ENCODE measurements at places on chromosomes 6 and 20.

GRCh38 chr20:10131732-10132345 lies 86.8 kb upstream of the SNAP25 start:
- DNase-seq = no peak

DNA sequence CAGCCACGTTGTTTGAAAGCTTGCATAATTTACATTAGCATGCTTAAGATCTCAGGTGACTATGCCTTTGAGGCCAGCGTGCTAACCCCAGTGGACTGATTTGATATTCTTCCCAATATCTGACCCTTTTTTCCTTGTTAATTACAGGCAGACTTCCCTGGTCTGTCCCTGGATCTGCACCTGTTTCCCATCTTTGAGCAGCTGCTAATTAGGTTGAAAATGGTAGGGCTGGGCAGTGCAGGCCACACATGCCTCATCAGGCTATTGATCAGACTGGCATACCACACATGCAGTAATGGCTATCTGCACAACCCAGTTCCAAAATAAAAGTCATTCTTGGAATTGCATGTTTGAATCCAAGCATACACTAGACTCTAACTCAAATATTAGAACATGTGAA lies 164.3 kb upstream of the TFAP2D start:
- DNase-seq = no peak

GRCh38 chr6:68196645-68197044 lies 438.4 kb upstream of the ADGRB3 start:
- DNase-seq = no peak

GRCh38 chr6:166006900-166007301 lies 160.8 kb downstream of the TBXT start:
- DNase-seq = no peak

GRCh38 chr20:18754030-18754652 lies 59.4 kb upstream of the SCP2D1 start:
- no peak for DNase-seq

- no peak for DNase-seq
Measured at GRCh38 chr20:60142587-60142986, 184.4 kb downstream of the CDH26 start.

DNA sequence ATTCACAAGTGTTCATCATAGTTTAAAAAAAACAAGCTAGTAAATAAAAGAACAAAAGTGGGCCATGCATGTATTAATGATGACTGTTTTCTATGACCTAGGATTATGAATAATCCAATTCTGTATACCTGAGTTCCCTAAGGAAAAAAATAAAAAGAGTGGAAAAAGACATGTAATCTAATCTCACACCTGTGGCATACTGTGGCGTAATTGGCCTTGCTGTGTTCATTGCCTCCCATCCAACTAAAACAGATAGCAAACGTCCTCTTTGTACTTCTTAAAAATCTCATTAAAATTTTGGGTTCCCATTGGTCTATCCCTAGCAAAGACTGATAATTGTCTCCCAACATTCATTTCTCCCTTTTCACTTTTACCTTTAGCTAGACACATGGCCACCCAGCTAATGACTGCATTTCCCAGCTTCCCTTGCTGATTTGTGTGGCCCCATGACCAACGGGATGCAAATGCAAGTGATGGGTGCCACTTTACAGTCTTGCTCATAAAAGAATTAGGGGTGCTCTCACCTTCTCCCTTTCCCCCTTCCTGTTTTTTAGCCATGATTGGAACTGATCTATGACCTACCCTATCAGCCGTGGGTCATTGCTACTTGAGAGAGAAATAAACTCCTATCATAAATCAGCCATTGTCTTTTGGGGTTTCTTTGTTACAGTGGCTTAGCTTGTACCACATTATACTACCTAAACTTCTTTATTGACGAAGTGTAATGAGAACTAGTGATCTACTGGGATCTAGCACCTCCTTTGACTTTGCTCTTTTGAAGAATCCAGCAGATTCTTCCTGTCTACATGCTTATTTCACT lies 32.0 kb upstream of the TBC1D22B start:
- no peak for DNase-seq

DNA sequence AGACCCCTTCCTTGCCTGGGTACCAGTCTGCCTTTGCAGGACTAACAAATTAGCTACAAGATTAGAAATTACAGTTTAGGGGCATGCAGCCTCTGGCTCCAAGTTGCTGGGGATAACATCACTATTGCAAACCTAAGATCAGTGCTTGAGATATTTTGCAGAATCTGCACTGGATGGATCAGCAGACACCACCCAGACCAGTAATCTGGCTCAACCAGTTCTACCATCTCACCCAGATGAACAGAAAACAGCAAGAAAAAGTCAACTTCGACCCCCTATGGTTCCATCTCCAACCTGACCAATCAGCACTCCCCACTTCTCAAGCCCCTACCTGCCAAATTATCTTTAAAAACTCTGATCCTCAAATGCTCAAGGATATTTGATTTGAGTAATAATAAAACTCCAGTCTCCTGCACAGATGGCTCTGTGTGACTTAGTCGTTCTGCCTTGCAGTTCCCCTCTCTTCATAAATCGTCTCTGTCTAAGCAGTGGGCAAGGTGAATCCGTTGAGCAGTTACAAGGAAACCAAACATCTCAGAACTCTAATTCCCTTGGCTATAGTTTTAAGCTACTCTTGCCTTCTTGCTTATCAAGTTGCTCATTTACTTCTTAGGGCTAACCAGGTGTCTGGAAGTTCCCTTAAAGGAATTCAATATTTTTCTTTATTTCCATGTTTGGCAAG lies 16.1 kb upstream of the LMBRD1 start:
- DNase-seq = no peak

DNA sequence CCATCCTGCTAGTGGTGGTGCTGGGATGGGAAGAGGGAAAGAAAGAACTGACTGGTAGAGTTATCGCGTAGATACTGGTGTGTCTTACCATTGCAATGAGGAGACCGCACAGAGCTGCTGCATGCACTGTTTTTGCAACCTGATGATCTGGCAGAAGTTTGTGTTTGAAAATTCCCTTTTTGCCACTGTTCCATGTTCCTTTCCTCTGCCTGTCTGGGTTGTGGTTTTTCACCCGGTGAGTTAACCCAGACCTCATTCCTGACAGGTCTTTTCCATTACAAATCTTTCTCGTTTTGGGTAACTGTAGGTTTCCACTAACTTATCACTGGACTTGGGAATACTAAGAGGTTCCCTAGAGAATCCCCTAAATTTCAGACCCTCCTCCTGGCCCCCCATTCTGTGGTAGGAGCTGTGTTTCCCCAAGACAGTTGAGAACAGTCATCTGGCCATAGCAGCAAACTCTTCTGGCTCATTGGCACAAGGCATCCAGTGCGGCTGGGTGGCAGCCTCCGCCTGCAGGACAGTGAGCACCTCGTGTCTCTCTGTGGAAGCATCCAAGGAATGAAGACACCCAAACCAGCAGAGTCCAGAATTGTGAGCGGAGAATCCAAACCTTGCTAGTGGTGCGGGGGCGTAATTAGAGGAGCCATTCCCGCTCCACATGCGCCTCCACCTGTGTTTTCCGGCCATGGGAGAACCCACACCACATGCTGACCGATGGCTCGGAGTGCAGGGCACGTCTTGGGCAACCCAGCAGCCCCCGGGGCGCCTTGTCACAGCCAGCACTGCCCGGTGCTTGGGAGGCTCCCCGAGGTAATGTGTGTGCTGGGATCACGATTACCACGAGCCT lies 32.8 kb downstream of the ERMARD start:
- DNase-seq = no peak

GRCh38 chr20:63579017-63579694 lies 5.1 kb upstream of the HELZ2 start:
- DNase-seq = no peak

- DNase-seq = no peak
Measured at GRCh38 chr6:112321941-112322424, 25.1 kb upstream of the RFPL4B start.

GRCh38 chr6:106422534-106422933 lies 62.0 kb downstream of the CRYBG1 start:
- DNase-seq = no peak

DNA sequence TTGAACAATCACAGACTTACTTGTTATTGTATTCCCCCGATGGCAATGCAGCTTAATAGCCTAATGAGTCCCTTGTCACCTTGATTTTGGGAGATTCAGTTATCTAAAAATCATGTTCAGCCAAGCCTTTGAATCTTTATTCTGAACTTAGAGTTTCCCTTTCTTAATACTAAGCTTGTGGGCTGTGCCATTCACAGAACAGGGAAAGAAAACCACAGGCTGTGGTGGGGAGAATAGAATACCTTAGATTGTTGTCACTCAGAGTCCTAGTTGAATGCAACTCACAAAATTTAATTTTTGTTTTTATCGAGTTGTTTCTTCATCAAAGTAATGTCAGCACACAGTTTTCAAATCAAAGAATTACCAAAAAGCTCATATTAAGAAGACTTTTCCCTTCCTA lies 37.4 kb downstream of the RFPL4B start:
- DNase-seq = no peak

- no peak for DNase-seq
Measured at GRCh38 chr6:112416866-112417265, 69.7 kb downstream of the RFPL4B start.

- DNase-seq = no peak
Measured at GRCh38 chr20:62286493-62287064, 16.2 kb upstream of the ADRM1 start.

DNA sequence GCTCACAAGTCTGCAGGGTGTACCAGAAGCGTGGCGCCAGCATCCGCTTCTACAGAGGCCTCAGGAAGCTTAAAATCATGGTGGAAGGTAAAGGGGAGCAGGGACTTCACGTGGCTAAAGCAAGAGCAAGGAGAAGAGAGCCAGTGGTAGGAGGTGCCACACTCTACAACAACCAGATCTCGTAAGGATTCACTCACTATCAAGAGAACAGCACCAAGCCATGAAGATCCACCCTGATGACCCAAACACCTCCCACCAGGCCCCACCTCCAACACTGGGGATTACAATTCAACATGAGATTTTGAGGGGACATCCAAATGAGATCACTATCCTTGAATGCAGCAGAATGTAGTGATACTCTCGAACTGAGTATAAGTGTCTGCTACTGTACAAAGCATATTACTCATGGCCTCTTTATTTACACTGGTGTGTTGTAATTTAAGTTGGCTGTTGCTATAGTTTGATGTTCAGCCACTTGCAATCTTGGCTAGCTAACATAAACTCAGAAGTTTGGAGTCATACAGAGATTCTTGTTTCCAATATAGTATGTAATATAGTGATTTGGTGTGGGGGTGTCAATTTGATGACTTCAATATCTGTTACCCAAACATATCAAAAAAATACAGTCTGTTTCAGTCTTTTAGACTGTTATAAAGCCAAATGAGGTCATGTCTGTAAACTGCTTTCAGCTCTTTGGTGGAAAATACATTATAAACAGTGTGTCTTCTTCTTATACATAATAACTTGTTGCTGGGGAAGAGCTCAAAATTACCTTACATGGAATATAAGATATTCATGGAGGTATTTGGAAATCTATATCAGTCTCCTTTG lies 39.4 kb upstream of the MYLIP start:
- no peak for DNase-seq

- no peak for DNase-seq
Measured at GRCh38 chr6:111517965-111518364, 34.9 kb upstream of the REV3L start.

DNA sequence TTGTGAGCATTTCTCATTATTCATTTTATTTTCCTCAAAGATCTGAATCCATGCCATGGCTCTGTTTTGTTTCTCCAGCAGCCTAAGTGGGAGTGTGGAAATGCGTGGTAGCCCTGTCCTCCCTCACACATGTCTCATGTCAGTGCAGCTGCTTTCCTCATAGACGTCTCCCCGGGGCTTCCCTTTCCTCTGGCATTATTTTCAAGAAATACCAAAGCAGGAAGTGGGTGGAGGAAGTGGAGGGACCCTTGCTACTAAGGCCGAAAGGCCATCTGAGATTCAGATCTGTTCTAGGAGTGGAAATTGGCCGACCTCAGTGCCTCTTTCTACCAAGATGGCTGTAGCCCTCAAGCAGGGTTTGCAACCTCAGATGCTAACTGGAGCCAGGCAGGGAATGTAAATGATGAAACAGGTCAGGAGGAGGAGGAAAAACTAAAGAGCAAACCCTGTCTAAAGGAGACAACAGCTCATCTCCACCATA lies 420.9 kb upstream of the PLCB4 start:
- DNase-seq = no peak

DNA sequence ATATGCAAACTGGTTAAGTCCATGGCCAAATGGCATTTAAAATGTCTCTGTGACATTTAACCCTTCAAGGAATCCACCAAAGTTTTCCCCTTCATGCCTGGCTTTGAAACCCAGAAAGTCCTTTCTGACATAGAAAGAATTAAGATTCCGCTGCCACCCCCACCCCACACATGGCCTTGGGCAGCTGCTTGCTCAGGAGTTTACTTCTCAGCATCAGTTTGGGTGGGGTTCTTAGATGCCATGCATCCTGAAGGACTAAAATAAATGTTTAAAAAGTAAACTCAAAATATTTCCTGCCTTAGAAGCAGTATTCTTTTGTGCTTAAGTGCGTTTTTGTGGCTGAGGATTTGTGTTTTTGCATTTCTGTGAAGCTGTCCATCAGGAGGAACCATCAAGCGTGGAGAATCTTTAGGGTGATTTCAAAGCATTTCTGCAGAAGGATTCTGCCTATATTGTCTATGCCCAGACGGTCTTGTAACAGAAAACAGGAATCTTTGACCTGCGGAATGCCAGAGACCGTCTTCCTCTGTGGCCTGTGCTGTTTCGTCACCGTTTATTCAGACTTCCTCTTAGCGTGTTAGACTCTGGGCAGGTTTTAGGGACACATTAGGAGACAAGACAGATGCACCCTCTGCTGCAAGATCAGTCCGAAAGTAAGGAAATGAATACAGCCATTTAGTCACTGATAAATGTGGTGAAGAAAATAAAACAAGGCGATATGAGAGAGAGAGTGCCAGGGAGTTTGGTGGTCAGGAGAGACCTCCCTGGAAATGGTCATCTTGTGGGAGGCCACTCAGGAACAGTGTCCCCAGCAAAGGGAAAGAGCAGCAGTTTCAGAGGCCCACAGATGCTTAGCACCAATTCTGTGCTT lies 6.2 kb downstream of the DUSP22 start:
- DNase-seq = no peak

- no peak for DNase-seq
Measured at GRCh38 chr6:97025088-97025487, 100.6 kb downstream of the KLHL32 start.

GRCh38 chr6:150334790-150335783 lies 33.7 kb upstream of the IYD start:
- DNase-seq = no peak

DNA sequence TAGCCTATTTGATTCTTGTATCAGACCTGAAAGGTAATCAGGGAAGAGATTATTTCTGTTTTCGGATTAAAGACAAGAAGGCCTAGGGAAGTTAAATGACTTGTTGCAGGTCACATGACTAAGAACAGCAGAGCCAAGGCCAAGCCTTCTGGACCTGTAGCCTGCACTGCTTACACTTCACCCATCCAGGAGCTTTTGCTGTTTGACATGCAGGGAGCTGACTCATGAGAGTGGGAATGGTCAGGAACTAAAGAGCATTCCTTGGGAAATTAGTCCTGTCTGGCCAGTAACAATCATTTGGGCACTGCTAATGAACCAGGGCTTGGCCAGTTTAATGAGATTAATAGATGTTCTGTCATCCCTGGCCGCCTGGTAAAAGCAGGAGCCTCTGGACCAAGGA lies 46.8 kb downstream of the EIF2S2 start:
- DNase-seq = no peak
